ENCODE measurements at places on chromosomes 16 and 17.

DNA sequence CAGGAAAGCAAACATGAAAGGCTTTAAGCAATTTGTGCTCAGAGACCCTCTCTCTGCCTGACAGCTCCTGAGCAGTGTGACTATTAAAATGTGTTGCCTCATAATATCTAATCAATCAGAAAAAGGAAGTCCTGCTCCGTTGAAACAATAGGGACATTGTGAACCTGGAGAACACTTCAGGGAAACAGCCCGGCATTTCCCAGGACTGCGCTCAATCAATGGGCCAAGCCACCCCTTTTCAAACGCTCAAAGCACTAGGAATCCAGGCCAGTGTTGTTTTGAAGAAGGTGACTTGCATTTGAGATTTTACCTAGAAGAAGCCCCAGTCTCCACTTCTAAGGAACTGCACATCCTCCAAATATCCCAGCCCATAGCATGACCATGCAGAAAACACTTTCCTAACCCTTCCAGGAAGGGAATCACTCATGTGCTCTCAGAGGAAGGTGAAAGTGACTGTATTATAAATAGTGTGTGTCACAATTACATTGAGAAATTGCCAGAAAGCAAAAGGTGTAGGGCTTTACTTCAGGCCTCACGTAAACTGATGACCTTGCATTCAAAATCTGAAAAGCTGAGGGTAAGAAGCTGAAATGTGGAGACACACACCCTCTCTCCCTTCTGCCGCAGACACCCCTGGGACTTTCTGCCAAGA lies 19.4 kb downstream of the CDRT4 start:
- DNase-seq, result no peak

- no peak for DNase-seq
Observed at GRCh38 chr17:67126983-67127382, 82.6 kb downstream of the CACNG1 start.

- DNase-seq, result no peak
Observed at GRCh38 chr16:90035902-90036301, 16.6 kb upstream of the DBNDD1 start.

DNA sequence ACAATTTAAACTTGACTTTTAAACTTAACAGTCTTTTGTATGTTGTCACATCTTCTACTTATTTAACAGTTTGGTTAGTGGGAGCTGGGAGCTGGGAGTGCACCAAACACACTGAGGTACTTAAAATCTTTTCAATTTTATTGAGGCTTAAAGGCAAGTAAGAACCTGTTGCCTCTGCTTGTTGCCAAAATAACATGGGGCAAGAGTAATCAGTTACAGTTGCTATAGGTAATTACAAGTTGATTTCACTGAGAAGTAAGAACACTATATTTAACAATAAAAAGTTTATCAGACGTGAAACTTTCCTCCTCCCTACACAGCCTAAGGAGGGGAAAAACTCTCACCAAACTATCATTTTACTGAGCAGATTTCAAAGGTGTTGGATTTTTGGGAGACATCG lies 135.2 kb downstream of the FTO start:
- DNase-seq, result no peak

- peak; percentile 56 for DNase-seq
Observed at GRCh38 chr17:7922845-7923628, 6.6 kb downstream of the KCNAB3 start.

GRCh38 chr16:75264457-75264998 lies 13.1 kb upstream of the BCAR1 start:
- DNase-seq, result no peak

DNA sequence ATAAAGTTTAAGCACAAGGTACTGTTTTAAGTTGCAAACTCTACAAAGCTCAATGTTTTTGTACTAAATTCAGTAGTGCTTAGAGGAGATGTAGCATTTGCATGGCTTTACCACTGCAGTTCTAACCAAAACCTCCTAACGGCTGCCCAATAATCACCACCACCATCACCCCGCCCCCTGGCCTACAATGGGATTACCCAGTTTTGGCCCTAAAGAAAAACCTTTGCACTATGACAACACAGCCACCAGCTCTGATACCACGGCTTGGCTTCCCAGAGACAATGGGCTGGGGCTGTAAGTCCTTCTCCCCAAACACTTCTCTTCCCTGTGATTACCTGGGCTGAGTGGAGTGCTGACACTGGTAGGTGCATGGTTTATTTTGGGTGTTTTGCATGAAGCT lies 58.4 kb upstream of the MTMR4 start:
- no peak for DNase-seq

GRCh38 chr17:46126840-46127239 lies 66.4 kb downstream of the KANSL1 start:
- no peak for DNase-seq

DNA sequence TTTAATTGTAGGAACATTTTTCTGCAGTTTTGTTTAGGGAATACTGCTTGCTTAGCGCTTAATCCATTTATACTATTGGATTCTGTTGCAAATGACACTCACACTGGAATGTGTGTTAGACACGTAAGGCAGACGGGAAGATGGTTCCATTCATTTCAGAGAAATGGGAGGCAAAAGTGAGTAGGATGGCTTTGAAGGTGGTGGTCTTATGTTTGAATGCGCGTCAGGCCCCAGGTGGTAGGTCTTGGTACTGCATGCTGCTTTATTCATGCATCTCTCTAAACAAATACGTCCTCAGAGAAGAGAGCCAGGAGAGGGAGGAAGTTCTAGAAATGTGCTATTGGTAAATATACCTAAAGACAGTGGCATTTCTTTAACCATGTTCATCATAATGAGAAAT lies 997.6 kb upstream of the RBFOX1 start:
- no peak for DNase-seq

- no peak for DNase-seq
Observed at GRCh38 chr17:20852239-20852989, 190.4 kb downstream of the USP22 start.

DNA sequence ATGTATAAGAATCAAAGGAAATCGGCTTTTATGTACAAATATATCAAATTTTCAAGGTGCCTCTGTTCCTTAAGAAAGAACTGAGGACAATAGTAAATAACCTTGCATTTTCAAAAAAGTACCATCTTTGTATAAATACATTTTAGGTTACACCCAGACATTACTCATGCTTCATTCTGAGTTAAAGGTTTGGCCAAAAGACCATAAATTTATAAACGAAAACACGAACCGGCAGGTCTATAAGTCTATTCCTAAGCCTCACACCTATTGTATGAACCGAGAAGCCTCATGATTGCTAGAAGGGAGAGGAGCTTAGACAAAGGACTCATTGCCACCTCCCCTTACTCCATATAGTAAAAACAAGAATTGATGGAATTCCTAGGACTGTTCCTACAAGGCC lies 94.6 kb upstream of the PSMD7 start:
- no peak for DNase-seq

GRCh38 chr17:55704401-55704800 lies 18.3 kb downstream of the TMEM100 start:
- no peak for DNase-seq

- DNase-seq, result no peak
Observed at GRCh38 chr17:77038884-77039555, 101.7 kb upstream of the SEC14L1 start.

DNA sequence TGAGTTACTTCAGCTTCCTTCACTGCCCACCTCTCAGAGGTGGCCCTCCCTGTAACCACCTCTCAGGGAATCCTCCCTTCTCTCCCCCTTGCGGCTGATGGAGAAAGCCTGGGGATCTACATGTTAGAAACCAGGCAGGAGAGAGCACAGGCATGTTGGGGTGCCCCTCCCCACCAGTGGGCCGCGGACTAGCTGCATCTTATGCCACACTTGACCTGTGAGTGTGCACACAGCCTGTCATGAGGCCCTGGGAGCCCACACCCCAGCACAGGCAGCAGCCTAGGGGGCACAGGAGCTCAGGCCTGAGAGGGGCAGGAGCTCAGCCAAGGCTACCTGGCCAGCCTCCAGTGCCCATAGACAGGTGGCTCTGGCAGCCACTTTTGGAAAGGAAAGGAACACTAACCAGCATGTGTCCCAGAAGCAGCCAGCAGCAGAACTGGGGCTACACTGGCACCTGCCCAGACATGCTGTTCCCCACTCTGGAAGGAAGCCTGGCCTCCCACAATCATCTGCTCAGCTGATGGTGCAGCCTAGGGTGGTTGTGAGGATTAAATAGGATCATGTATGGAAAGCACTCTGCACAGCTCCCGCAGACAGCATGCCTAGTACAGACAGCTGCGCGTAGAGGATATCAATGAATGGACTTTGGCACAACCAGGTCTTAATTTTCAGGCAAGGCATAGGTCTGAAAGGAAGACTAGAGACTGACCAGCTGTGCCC lies 60.5 kb downstream of the TMEM132E start:
- no peak for DNase-seq

DNA sequence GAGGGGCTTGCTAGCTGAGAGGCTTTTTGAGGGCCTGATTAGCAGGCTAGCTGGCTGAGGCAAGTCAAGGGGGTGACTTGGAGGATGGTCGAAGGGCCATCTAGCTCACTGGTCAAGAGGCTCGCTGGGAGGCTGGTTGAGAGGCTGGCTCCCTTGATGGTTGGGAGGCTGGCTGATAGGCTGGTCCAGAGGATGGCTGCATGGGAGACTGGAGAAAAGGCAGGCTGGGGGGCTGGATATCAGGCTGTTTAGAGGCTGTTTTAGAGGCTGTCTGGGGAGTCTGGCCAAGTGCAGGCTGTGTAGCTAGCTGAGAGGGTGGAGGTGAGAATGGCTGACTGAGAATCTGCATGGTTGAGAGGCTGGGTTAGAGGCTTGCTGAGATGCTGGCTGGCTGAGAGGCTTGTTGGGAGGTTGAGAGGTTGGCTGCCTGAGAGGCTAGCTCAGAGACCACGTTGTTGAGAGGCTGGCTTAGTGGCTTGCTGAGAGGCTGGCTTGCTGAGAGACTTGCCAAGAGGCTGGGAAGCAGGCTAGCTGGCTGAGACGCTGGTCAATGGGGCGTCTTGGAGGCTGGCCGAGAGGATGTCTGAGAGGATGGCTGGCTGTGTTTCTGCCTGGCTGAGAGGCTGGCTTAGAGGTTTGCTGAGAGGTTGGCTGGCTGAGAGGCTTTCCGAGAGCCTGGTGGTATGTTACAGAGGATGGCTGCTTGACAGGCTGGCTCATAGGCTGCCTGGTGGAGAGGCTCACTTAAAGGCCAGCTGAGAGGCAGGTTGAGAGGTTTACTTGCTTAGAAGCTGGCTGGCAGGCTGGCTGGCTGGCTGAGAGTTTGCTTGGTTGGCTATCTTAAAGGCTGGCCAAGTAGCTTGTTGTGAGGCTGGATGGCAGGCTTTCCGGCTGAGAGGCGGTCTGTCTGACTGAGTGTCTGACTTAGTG lies 36.6 kb upstream of the ACSM2B start:
- no peak for DNase-seq

- DNase-seq, result no peak
Observed at GRCh38 chr16:57575468-57576277, 33.2 kb downstream of the ADGRG5 start.

GRCh38 chr17:61127960-61128359 lies 271.7 kb upstream of the TBX2 start:
- DNase-seq, result no peak

GRCh38 chr17:56152874-56153602 lies at the start of gene ANKFN1:
ANKFN1 (plus strand) TSS chr17:56153475; CDS start chr17:56212668, 59,193 bp downstream.
- no peak for DNase-seq

- DNase-seq, result no peak
Observed at GRCh38 chr17:71071837-71072236, 902.5 kb downstream of the KCNJ2 start.

- no peak for DNase-seq
Observed at GRCh38 chr16:21985524-21985923, 15.4 kb downstream of the PDZD9 start.

DNA sequence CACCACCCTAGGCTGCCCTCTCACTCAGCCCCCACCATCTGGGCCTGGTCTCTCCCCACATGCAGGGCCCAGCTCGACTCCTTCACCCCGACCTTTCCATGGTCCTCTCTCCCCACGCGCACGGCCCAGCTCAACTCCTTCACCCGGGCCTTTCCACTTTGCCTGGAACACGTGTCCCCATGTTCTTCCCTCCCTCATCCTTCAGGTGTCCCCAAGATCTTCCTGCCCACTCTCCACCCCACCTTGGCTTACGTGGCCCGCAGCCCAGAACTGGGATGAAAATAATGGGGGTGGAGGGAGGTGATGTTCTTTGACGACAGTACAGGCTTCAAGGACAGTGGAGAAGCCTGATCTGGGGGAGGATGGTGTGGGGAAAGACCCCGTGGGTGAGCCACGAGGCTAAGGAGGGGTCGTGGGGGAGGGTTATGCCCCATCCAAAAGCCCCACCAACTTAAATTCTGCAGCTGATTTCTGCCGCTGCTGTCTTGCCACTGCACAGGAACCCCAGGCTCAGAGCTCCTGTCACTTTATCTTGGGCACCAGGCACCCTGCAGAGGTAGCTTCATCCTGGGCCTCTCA lies 9.9 kb upstream of the MEAK7 start:
- no peak for DNase-seq

DNA sequence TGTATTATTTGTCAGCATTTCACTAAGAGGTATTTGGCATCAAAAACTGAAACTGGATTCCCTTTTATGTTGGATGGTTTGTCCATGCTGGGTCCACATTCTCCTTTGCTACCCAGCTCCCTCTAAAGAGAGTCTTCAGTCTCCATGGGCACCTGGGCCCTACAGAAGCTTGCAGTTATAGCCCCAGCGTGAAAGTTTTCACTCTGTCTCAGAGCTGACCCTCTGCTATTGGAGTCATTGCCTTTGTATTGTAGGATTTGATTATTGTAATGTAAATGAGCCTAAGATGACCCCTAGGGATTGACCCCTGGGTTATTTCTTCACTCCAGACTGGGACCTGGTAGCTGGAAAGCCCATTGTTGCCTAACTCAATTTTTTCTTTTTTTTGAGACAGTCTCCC lies 1026.5 kb upstream of the EEF2KMT start:
- DNase-seq, result no peak

- DNase-seq, result no peak
Observed at GRCh38 chr17:16930571-16931317, 41.2 kb downstream of the TNFRSF13B start.

- DNase-seq, result no peak
Observed at GRCh38 chr17:49574945-49575678, 559 bp upstream of the NXPH3 start.

GRCh38 chr16:22681554-22682291 lies 132.2 kb upstream of the HS3ST2 start:
- no peak for DNase-seq

DNA sequence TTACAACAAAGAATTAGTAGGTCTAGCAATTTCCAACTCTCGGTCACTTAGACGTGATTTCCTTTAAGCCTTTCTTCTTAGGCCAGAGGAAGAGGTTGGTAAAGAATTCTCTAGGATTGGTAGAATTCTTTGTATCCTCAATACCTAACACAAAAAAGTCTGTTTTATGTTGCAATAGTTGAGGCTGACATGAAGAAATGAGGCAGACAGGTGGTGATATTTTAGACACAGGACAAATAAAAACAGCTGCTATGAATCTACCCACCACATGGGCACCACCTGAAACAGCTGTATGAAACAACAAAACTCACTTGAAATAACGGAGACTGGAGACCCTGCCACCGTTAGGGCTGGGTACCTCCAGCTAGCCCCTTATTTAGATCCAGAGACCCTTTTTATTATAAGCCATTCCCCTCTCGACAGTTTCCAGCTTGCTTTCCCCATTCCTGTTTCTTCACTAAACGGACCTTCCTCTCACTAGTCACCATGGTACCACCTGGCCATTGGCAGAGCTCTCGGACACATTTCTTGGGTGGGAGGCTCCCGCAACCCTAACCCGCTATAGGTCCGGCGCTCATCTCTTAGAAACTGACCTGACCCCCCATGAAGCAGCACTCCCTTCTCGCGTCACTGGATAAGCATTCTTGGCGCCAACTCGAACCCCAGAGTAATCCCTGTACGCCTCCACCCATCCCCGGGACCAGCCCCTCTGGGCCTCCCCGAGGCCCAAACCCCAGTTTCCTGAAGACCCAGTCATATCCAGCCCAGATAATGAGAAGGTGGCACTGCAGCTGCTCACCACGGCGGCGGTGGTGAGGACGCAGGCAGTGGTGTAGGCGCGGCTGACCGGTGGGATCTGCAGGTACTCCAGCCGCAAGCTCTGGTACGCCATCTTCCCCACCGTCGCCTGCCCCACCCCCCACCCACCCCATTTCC lies at the start of gene DERL2:
Gene DERL2 (minus strand): TSS at position 909 of the 936 bp plus-strand sequence. CDS start 17 bp downstream, at position 892.
- no peak for DNase-seq
